RWPE1 (cell line): ENCODE measurements at places on chromosomes 4 and X.

GRCh38 chrX:27555514-27555913 is 34.6 kb upstream of the DCAF8L2 start:
- peak; percentile 5 for DNase-seq

- no peak for DNase-seq
Observed at GRCh38 chrX:1273896-1274295, 5.3 kb downstream of the CSF2RA start.

- DNase-seq, result no peak
Observed at GRCh38 chr4:161256716-161257115, 907.1 kb downstream of the FSTL5 start.

DNA sequence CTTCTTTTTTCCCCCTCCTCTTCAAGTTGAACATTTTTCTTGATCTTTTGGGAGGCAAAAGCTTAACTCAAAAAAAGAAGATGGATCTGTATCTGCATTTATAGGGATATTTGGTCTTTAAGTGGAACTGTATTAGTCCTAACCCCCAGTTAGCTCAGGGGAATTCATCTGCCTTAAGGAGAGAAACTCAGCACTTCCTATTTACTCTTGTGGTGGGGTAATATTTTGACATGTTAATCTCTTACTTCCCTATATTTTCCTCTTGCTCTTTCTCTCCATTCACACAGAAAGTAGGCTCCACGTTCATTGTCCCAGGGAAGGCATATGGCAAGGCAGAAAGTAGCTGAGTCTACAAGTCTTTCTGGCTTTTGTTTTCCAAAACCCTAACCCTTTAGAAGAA is 5.3 kb downstream of the LRRC66 start:
- no peak for DNase-seq

DNA sequence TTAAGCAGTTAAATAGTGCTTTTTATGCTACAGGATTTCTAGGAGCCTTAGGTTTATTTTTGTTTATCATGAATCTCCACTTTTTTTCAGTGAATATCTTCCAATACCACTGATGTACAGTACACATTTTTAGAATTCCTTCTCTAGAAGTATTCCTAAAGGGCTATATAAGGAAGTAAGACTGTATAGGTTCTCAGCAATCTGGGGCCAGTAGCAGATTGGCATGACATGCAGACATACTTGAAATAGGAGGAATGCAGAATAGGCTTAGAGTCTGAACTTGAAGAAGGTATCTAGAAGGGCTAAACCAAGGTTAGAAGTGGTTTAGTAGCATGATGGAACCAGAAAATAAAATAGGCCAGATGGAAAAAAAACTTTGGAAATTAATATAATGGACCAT is 29.8 kb downstream of the HEPH start:
- DNase-seq, result no peak

DNA sequence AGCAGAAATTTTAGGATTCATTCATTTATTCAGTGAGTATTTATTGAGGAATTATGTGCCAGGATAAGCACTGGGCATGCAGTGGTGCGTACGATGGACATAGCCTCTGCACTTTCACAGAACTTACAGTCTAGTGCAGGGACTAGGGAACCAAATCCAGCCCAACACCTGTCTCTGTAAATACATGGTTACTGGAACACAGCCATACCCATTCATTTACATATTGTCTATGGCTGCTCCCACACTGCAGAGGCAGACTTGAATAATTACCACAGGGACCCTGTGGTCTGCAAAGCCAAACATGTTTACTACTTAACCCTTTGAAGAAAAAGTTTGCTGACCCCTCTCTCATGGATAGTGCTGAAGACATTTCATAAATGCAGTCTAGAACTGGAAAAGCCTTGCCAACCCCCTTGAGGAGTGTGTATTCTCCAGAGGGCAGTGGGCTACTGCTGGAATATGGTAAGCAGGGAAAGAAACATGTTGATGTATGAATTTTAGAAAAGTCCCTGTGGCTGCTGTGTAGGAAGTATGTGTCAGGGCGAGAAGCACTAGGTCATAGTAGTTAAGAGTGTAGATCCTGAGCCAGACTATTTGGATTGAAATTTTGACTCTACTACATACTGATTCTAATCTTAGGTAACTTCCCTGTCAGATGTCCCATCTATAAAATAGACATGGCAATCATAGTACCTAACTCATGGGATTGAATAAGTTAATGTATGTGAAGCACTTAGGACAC is 75.5 kb downstream of the GALNT7 start:
- DNase-seq, result no peak

- DNase-seq, result no peak
Observed at GRCh38 chr4:23311983-23312382, 577.9 kb downstream of the PPARGC1A start.
